ENCODE measurements at places on chromosomes 13 and 19.

- DNase-seq: no peak
Measured at GRCh38 chr13:34003656-34004055, 185.7 kb downstream of the RFC3 start.

- no peak for DNase-seq
Measured at GRCh38 chr13:44373601-44374347, at the start of gene SERP2. SERP2 (plus strand) TSS chr13:44373824; CDS start chr13:44374026, 202 bp downstream.

DNA sequence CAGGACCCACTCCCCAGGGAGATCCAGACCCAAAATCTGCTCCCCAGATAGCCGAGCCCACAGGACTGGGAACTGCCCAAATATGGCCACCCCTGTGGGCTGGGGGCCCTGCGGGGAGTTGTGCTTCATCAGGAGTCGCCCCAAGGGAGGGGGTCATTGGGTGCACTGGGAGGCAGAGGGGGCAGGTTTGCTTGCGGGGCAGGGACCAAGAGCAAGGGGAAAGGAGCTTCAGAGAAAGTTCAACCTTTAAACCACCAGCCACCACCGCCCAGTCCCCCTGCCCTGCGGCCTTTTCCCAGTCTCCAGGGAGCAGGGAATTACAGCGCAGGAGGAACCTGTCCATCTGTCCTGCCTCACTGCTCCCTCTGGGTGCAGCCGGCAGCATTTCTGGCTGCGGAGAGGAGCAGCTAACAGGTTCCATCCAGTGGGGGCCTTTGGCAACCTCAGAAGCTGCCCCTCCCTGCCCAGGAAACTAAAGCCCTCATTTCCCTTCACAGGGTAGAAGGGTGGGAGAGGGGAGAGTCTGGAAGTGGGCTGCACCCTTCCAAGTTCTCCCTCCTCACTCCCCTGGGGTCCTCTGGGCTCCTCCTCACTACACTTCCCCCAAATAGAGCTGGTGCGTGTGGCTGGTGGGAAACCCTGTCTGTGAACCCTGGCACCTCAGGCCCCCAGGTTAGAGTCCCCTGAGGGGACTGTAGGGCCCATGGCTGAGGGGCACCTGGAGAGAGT, 13.8 kb upstream of the ASF1B start:
- DNase-seq: no peak

GRCh38 chr13:58573743-58574142, 942.2 kb downstream of the PCDH17 start:
- no peak for DNase-seq

GRCh38 chr13:112771877-112772538, 82.2 kb downstream of the ATP11A start:
- no peak for DNase-seq

DNA sequence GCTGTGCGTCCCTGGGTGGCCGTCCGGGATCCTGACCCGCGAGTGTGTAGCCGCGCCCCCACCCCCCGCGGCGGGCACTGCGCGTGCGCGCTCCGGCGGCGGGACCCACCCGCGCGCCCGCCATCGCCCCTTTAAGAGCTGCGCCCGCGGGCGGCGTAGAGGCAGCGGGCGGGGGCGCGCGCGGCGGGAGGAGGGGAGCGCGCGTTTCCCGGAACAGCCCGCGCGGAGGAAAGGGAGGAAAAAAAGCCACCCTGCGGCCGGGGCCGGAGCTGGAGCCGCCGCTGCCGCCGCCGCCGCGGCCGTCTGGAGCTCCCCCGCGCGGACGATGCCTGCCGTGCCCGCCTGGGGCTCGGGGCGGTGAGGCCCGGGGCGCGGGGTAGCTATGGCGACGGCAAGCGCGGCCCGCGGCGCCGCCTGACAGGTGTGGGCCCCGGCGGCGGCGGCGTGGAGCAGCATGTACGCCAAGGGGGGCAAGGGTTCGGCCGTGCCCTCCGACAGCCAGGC, at the start of gene SSBP4:
Gene SSBP4 (plus strand): TSS at position 204 of the 504 bp plus-strand sequence. CDS start 251 bp downstream, at position 455.
- no peak for DNase-seq

DNA sequence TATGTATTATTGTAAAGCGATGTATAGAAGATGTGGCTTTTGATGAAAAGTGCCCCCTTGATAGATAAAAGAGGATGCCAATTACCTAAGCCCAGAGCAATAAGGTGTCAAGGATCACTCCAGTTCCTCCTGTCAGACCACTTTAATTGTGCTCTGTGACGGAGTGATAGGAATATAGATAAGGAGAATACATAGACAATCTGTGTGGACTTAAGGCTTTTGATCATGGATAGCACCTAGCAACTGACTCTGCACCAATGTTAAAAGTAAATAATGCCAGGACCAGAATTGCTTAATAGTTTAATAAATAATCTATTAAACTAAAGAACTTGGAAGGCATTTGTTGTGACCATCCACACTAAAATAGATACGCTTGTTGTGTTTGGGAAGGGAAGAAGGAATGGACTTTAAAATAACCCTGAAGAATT, 390.7 kb upstream of the ARGLU1 start:
- DNase-seq: no peak

- peak; percentile 50 for DNase-seq
Measured at GRCh38 chr19:11881151-11881800, 6.3 kb upstream of the ZNF69 start.

- DNase-seq: no peak
Measured at GRCh38 chr13:36879218-36879938, 40.7 kb downstream of the SMAD9 start.

DNA sequence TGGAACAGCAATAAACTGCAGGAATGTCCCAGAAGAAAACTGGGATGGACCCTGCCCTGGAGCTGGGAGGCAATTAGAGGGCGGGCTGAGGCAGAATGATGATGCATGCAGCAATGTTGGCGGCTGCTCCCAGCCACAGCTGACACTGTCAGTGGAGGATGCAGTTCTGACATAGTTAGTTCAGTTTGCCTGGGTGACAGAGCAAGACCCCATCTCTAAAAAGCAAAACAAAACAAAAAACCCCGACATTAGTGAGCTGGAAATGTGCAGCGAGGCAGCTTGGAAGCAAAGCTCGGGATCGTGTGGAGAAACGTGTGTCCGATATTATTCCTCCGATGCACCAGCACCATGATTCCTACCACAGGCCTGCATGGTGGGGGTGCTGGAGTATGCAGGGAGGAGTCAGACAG, 110.1 kb upstream of the UQCRFS1 start:
- no peak for DNase-seq

DNA sequence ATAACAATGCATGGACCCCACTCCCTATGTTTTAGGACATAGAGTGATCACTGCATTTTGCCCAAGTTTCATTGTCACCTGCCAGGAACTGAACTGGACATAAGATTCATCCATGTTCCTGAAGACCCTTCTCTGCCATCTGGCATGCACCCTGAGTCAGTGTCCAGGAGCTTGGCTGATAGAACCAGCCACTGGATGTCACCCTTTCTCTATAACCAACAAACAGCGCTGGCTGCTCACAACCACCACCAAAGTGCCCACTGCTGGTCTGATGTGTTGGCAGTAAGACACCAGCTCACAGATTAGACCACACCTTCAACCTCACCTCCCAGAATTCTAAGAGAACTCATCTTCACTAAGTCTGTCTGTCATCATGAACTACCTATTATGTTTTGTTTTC, 333.4 kb downstream of the ITGBL1 start:
- no peak for DNase-seq

GRCh38 chr19:10327793-10328192, 5.5 kb downstream of the RAVER1 start:
- no peak for DNase-seq

DNA sequence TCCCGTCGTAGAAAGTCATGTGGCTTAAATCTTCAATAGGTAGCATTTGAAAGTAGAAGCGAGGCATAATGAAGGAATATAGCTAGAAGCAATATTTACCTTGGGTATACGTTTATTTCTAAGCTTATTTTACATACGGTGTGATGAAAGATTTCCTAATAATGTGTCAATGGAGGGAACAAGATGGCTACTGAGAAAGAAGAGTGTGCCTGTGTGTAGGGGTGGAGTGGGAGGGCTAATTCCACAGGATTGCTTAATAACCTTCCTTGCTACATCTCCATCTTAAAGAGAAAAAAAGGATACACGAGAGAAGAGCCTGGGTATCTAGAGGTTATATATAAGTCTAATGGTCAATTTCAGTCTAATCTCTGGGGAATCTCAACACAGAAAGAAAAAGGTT, 2.0 kb downstream of the SPART start:
- no peak for DNase-seq

- DNase-seq: no peak
Measured at GRCh38 chr13:46173656-46174055, 8.3 kb downstream of the LCP1 start.

Data from stimulated activated CD8-positive, alpha-beta memory T cell treated with anti-CD3 and anti-CD28 coated beads, Interleukin-7, amount 100 ng/mL, for 1 hour (primary cell).